Effector CD4-positive, alpha-beta T cell (primary cell): ENCODE measurements at places on chromosomes 6 and 20.

DNA sequence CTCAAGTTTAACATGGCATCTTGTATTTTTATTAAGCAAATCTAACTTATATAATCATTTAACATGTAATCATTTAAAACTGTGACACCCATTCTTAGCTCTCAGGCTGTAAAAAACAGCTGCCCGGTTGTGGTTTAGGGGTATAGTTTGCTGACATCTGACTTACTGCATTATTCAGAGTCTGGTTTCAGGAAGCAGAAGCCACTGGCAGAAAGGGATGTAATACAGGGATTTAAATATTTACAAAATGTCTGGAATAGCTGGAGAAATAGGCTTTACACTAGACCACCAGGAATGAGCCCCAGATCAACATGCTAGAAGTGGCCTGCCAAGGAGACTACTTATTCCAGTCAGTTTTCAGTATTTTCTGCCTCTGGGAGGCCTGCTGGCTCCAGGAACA, 421.1 kb downstream of the CD109 start:
- DNase-seq, result no peak

- no peak for DNase-seq
These were observed 154.0 kb downstream of the JARID2 start for GRCh38 chr6:15399641-15400470.

DNA sequence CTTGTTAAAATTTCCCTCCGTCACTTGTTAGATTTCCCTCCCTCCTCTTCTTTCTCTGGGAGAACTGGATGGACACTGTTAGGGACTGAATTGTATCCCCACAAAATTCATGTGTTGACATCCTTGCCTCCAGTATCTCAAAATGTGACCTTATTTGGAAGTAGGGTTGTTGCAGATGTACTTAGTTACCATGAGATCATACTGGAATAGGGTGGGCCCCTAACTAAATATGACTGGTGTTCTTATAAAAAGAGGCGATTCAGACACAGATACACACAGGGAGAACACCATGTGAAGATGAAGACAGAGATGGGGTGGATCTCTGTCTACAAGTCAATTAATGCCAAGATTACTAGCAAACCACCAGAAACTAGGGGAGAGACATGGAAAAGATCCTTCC, 139.5 kb downstream of the ALDH8A1 start:
- no peak for DNase-seq

DNA sequence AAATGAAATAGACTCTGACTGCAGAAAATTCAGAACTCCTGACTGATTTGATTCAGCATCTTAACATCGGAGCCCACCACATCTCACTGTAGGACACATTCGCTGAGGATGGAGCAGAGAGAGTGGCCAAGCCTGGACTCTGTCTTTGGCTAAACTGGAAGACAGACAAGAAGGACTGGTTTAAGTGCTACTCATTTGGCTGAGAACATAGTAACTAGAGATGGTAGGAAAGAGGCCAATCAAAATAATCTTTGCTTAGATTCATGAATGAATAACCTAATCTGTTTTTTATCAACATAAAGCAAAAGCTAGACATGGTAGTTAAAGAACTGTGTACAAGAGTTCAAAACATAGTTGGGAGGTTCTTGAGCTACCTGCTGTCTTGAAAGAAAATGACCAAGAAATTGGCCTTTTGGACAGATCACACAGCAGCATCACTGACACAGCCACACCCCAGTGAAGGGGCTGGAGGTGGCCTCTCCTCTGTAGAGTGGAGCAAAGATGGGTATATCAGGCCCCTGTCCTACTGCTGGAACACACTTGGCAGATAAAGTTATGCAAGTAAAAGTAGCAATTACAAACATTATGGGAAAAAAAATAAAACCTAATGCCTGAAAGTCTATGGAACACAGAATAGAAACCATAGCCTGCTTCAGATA, 87.1 kb upstream of the NT5E start:
- no peak for DNase-seq

DNA sequence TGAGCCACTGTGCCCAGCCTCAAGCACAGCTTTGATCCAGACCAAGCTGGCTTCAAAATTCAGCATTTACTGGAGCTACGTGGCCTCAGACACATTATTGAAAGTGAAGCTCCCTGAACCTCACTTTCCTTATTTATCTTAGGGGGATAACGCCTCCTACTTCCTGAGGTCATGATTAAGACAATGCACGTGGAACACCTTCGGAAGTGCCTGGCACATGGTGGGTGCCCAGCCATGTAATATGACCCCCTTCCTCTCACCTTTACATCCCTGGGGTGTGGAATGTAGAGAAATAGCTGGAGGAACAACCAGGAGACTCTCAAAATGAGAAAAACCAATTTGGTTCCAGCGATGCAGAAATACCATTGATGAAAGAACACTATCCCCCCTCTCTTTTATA, 1.6 kb upstream of the CLPS start:
- no peak for DNase-seq

GRCh38 chr6:158536891-158537798, 22.7 kb upstream of the TMEM181 start:
- DNase-seq, result no peak

DNA sequence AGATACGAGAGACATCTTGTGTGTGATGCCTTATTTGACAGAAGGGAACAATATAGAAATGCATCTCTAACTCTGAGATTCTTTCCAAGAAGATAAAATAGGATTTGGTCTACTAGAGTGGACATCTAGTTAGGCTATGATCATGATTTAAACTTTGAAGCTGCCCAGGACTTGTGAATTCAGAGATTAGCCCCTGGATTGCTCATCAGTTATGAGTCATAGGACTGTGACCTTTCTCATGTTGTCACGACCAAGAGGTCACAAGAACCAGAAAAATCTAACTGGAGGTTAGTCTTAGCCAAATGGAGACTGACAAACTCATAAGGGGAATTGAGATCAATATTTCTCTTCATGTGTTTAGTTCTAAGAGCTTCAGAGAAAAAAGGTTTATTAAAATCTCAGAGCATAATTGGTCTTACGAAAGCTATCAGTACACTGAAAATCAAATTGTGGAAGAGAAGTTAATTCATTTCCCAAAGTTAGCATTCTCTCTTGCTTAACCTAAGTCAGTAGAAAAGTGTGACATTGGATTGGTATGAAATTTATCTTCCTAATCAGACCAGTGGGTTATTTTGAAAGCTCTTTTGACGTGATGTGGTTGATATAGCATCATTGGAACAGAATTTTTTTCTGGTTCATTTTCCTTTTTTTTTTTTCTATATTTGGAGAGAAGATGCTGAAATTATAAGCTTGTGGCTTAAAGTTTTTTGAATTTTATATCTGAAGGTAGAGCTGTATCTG, 245.7 kb downstream of the RNF144B start:
- DNase-seq, result no peak

DNA sequence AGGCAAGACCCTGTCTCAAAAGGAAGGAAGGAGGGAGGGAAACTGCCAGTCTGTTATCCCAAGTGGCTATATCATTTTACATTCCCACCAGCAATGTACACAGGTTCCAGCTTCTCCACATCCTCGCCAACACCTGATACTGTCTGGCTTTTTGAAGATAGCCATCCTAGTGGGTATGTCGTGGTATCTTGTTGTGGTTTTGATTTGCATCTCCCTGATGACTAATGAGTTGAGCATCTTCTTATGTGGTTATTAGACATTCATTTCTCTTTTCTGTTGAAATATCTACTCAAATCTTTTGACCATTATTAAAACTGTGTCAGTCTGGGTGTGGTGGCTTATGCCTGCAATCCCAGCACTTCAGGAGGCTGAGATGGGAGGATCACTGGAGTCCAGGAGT, 47.9 kb upstream of the ARID1B start:
- no peak for DNase-seq

GRCh38 chr6:106473812-106474211, 113.3 kb downstream of the CRYBG1 start:
- no peak for DNase-seq

GRCh38 chr20:26216025-26216424, 519.4 kb upstream of the ZNF337 start:
- DNase-seq, result no peak

DNA sequence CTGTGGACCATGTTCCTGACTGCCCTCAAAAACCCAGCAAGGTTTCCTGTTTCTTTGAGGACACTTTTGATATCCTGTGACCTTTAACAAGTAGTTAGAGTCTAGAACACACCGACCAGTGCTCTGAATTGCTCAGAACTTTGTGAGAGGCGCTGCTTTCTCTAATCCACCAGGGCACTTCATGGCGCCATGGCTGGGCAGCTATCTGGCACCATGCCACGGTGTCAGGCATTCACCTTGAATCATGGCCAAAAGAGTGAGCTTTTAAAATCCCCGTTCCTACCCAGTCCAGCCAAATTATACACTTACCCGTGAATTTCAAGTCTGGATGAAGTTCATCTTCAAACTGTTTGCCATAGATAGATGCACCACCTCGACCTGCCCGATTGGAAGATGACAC, 17.0 kb upstream of the CPNE5 start:
- no peak for DNase-seq

GRCh38 chr20:61371501-61372136, 119.6 kb downstream of the CDH4 start:
- no peak for DNase-seq

GRCh38 chr20:3000852-3001523, 42.4 kb upstream of the GNRH2 start:
- DNase-seq, result no peak

- no peak for DNase-seq
These were observed 162.4 kb downstream of the TBC1D32 start for GRCh38 chr6:121171879-121172278.

GRCh38 chr6:149909701-149910470, 12.0 kb upstream of the RAET1E start:
- DNase-seq, result no peak

DNA sequence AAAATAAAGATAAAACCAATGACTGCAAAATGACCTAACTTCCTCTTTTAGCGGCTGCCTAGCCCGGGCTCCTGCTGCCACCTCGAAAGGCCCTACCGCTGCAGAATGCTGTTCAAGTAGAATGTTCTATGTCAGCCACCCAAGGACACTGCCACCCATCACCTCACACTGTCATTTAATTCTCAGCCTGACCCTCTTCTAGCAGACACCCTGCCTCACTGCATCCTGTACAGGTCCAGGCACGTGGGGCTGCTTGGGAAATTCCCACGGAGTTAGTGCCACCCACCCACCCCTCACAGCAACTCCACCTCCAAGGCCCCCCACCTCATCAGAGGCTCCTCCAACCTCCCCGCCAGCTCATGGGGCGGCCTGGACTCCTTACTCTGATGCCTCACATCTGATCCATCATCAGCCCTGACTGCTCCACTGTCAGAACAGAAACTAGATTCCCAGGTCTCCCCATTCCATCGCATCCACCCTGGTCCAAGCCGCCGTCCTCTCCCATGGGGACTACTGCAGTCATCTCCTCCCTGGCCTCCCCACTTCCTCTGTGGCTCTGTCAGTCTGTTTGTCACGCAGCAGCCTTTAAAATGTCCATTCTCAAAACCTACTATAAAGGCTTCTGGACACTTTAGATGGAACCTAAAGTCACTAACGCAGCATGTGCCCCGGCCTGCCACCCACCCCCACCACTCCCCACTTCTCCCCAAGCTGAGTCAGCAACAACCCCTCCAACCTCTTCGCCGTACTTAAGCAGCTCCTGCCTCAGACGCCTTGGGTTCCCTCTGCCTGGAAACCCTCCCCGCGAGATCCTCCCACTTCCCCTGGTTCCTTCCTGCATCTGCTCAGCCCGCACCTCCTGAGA, 17.0 kb downstream of the NFATC2 start:
- DNase-seq, result peak; percentile 36

DNA sequence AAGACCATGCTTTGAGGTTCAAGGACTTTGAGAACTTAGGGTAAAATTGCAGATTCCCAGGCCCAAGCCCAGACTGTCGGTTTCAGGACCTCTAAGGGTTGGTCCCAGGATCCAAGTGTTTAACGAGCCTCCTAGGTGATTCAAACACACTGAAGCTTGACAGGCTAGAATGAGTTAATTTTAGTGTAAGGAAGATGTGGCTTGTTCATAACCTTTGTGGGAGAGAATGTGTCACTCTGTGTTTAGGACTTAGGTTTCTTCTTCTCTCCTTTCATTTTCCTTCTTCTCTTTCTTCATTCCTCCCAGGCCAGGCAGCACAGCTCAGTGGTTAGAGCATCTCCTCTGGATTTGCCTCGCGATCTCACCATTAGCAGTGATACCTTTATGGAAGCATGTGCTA, 104.8 kb upstream of the KCNG1 start:
- DNase-seq, result no peak

- DNase-seq, result no peak
These were observed 23.9 kb downstream of the SRC start for GRCh38 chr20:37369846-37370245.

- no peak for DNase-seq
These were observed 6.4 kb upstream of the SLC2A12 start for GRCh38 chr6:134058622-134059366.

DNA sequence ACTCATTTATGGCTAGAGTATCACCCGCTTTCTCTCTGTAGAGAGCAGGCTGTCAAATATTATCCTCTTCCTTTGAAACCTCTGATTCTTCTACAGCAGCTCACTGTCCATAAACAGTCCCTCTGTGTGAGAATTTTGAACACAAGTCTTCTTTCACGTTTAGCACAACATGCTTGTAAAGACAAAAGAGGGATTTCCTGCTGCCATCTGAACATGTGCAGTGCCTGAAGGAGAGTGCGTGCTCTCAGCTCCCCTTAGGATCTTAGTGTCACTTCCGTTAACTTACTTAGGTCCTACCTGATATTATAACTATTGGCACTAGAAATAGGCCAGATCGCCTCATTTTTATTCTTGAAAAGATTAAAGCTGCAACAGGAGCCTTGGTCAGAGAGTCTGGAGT, 50.9 kb downstream of the FNDC1 start:
- DNase-seq, result no peak

DNA sequence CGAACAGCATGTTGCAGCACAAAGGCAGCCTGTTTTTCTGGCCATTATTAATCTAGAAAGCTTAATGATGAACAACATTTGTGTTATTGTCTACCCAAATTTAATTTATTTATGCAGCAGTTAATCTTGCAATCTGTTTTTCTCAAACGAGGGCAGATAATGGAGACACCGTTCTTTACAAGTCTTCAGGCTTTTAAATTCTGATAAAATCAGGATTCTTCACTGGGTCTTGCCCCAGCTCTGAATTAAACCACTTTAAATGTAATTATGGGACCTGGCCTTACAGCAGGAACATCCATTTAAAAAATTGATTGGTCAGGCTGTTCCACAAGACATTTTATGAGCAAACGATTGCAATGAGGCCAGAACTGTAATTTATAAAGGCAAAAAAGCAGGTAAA, 26.5 kb upstream of the INSM1 start:
- DNase-seq, result no peak

DNA sequence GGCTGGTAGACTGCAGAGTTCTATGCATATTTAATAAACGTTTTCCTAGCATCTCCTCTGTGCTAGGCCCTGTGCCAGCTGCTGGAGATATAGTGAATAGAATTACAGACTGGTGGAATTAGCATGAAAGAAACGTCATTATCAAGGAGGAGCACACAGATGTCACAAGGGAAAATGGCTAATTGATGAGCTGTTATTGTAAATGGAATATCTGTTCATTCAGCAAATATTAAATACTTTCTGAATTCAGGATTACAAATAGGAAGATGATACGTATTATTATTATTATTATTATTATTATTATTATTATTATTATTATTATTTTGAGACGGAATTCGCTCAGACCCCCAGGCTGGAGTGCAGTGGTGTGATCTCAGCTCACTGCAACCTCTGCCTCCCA, 1.2 kb downstream of the AAR2 start:
- no peak for DNase-seq

- DNase-seq, result no peak
These were observed 62.0 kb downstream of the IYD start for GRCh38 chr6:150430815-150431214.
